ENCODE measurements at places on chromosomes 3 and 15.

DNA sequence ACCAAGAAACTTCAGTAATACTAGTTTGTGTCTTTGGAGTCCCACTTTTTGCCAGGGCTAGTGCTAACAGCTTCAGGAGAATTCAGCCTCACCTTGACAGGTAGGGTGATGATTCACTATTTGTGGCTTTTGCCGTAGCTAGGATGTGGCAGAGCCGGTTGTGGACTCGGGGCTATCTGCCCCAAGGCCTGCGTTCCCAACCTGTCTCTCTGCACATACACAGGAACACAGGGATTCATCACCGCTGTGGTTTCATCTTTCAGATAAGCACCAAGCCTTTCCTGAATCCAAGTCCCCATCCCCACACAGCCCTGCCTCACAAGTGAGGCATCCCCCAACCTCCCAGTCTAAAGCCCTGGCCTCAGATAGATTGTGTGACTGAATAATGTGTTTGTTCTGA lies 45.2 kb upstream of the POLG start:
- DNase-seq: no peak

DNA sequence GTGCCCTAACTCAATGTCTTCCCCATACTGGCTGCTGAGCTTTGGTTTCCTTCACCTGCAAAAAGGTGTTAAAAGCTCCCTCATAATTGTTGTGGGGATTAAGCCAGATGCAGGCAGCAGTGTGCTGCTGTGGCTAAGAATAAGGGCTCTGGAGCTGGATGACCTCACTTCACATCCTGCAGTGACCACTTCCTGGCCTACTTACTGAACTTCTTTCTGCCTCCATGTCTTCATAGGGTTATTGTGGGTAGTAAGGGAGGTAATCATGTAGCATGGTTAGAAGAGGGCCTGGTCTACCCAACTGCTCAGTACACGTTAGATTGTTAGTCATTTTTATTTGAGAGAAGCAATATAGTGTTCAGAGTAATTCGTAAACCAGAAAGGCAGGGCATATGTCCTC lies 18.4 kb downstream of the GYG1 start:
- DNase-seq: no peak

DNA sequence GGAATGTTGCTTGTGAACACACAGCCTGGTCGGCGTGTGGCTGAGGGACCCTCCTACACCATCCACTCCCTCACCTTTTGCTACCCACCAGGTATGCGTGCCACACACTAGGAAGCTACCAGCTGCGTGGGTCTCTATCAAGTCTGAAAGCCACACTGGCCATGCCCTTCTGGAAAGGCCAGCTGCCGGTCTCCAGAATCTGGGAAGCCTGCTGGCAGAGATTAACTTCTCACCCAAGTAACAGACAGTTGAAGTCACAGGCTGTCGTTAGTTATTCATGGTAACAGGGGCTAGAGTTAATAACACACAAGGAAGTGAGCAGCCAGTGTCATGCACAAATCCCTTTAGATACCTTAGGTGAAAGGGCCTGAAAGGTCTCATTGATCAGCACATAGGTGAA lies 48.1 kb downstream of the SUSD5 start:
- no peak for DNase-seq

DNA sequence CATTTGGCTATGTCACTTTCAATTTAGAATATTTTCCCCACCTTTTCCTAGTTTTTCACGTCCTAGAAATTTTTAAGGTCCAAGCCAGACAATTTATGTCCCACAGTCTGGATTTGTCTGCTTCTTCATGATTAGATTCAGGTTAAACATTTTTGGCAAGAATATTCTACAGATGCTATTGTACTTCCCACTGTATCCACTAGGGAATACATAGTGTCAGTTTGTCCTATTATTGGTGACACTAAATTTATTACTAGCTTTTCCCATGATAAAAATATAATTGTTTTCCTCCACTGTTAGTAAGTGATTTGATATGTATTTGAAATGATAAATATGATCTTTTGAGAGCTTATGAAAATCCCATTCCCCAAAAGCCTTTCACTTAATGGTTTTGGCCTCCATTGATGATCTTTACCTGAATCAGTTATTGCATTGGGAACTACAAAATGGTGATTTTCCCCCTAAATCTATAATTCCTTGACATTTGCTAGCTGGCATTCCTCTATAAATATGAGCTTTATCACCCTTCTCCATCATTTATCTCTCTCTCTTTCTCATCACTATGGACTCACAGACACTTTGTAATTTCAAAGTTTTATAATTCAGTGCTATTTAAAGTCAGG lies 8.3 kb downstream of the ARL14 start:
- DNase-seq: no peak

- no peak for DNase-seq
Observed at GRCh38 chr15:67017311-67017710, 48.1 kb upstream of the SMAD3 start.

DNA sequence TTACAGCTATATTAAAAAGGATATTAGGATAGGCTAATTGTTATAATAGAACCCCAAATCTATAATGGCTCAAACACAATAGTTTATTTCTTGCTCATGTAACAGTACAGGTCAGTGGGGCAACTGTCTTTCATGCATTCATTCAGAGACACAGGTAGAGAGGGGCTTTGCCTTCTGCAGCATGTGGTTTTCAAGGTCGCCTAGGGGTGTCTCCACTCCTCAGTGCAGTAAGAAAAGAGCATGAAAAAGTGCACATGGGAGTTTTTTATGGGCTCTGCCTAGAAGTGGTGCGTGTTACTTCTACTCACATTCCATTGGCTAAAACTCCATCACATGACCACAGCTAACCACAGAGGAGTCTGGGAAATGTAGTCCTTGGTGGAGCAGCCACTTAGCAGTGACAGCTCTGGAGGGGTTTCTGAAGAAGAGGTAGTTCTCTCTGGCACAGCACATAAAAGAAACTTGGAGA lies 1.8 kb downstream of the ZBTB38 start:
- peak; percentile 38 for DNase-seq

DNA sequence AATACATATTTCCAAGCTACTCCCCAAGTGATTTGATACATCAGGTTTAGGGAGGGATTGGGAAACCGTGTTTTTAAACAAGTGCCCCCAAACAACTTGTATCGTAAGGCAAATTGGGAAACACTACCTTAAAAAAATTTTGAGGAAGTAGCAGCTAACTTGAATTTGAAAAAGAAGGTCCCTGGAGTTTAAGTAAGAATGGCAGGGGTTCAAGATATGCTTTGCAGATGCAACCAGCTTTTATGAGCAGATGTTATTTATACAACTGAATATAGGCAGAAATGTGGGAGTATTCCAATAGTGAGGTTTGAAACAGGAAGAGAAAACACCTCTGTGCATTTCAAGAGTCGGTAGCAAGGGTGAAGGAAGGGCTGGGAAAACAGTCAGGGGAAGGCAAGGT lies 139.6 kb downstream of the IL20RB start:
- DNase-seq: no peak

- DNase-seq: no peak
Observed at GRCh38 chr3:173770011-173770410, 372.5 kb downstream of the NLGN1 start.

- no peak for DNase-seq
Observed at GRCh38 chr3:96959901-96960641, 145.7 kb downstream of the EPHA6 start.

All from stimulated activated CD4-positive, alpha-beta T cell treated with anti-CD3 and anti-CD28 coated beads, Interleukin-2, amount 100 ng/mL, for 4 hours (primary cell).